Stimulated activated CD8-positive, alpha-beta memory T cell treated with anti-CD3 and anti-CD28 coated beads, Interleukin-12 subunit alpha, Interleukin-12 subunit beta, amount 100 ng/mL, for 4 hours (primary cell): ENCODE measurements at places on chromosomes 3 and 15.

GRCh38 chr3:177893331-177893730 is 642.9 kb upstream of the KCNMB2 start:
- DNase-seq = no peak

- DNase-seq = no peak
Measured at GRCh38 chr3:24608701-24609390, 114.2 kb upstream of the THRB start.

DNA sequence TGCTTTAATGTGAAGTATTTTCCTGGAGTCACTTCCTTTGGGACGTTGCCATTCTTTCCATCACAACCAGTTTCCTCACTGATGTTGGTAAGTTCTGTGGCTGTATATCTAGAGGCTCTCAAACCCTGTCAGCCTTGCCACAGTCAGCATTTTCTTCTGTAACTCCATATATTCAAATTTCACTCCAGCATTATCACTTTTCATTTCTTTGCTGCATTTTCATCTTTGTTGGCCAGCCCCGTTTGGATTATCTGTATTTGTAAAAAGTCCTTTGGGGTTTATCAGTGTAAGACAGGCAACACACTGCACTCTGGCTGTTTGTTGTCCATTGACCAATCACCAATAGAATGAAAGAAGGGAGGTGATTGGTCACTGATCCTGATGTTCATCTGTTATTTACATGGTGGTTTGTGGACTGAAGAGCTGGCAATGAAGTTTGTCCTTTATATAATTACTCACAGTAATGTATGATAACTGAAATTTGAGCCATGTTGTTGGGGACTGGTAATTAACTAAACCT is 20.3 kb downstream of the GMPS start:
- DNase-seq = no peak

GRCh38 chr3:12839156-12839946 is 2.0 kb downstream of the RPL32 start:
- no peak for DNase-seq

DNA sequence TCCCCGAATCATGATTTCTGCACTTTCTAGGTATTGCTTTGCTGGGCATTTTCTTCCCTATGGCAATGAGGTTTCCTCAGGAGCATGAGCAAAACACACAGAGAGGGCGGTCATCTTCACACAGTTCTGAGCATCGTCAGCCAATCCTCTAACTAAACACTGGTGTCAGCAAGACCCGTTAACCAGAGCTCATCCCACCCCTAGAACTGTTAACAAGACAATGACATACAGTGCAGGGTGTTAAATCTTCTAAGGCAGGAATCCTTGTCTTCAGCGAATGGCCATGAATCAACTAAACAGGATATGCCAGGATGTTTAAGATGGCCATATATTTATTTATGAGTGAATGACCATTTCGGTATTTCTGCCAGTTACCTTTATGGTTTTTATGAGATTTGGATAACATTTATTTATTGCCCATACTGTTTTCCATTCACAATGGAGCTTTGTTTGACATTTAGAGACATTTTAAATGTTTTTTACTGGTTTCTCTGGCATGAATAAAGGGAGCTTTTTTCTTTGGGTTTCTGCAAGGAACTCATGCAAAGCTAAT is 411.5 kb upstream of the PROK2 start:
- no peak for DNase-seq

GRCh38 chr3:74623261-74623836 is 8.9 kb upstream of the CNTN3 start:
- DNase-seq = no peak

GRCh38 chr3:165784337-165784736 is 52.9 kb downstream of the BCHE start:
- no peak for DNase-seq

- DNase-seq = no peak
Measured at GRCh38 chr3:60573494-60573893, 677.8 kb downstream of the FHIT start.

DNA sequence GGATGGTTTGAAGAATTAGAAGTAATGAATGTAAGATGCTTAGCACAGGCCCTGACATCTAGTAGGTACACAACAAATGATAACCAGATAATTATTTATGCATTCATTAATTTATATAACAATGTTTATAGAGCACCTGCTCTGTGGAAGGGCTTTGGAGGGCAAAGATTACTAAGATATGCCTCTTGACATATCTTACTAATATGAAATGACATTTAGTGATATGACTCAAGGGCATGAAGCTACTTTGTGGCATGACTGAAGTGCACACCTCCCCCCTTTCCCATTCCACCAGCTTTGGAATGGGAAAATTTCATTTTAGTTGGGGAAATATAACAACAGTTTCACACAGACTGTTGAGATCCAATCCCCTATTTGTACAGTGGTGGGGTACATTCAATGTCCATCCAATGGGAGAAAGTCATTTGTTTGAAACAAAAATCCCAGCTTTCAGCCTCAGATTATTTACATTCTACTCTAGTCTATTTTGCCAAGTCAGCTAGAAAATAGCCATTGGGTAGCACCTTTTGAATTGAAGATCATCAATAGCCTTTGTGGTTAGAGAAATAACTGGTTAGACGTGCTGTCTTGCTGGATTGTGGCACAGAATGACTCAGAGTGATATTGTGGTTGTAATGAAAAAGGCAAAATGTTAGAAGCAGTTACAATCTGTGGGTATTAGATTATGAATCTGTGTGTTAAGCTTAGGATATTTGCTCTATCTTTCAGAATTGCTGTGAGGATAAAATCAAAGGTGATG is 72.9 kb downstream of the MOBP start:
- DNase-seq = no peak

GRCh38 chr3:101261506-101261905 is 58.9 kb downstream of the IMPG2 start:
- no peak for DNase-seq

- no peak for DNase-seq
Measured at GRCh38 chr3:111906656-111907055, 47.6 kb downstream of the PHLDB2 start.

DNA sequence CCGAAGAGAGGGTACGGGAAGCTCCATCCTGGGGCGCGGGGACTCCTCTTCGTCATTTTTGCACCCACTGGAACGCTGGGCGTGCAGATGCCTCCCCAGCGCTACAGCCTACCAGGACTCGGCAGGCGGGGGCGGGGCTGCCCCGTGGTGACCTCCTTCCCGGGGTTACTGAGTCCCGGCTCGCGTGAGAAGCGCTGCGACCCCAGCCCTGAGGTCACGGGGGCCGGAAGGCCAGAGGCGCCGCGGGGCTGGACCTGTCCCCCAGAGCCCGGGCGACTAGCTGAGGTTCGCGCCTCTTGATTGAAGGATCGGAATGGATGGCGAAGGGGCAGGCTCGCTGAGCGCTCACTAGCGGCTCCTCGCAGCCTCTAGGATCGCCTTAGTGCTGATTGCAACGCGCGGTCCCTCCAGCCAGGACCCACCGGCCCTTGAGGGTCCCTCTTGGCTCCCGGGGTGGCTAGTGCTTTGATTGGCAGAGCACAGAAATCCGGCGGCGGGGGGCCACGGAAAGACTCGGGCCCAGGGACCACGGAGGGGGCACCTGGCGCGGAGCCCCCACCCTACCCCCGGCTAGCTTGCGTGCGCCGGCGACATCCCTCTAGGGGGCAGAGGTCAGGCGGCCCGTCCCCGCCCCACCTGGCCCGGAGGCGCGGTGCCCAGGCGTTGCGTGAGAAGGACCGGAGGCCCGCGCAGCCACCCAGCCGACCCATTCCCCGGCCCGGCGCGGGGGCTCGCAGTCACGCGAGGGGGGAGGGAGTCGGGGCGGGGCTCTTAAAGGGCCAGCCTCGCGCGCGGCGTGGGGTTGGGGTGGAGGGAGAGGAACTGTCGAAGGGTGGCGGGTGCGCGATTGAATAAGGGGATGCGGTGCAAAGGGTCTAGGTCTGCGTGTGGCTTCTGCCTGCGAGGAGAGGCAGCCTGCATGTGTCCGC is 781 bp upstream of the CYP1A1 start:
- DNase-seq = peak; percentile 26

DNA sequence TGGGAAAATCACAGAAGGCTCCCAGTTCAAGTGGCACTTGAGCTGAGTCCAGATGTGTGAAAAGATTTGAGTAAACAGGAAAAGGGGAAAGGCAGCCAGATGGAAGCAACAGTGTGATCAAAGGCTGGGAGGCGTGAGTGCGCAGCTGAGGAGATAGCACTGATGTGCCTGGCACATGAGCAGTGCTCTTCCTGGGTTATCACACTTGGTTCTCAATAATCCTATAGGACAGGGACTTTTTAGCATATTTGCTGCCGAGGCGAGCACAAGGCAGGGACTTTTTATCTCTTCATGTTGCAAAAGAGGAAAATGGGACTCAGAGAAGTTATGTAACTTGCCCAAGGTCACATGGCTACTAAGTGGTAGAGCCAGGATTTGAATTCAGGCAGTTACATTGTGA is 39.6 kb downstream of the CORO2B start:
- no peak for DNase-seq

DNA sequence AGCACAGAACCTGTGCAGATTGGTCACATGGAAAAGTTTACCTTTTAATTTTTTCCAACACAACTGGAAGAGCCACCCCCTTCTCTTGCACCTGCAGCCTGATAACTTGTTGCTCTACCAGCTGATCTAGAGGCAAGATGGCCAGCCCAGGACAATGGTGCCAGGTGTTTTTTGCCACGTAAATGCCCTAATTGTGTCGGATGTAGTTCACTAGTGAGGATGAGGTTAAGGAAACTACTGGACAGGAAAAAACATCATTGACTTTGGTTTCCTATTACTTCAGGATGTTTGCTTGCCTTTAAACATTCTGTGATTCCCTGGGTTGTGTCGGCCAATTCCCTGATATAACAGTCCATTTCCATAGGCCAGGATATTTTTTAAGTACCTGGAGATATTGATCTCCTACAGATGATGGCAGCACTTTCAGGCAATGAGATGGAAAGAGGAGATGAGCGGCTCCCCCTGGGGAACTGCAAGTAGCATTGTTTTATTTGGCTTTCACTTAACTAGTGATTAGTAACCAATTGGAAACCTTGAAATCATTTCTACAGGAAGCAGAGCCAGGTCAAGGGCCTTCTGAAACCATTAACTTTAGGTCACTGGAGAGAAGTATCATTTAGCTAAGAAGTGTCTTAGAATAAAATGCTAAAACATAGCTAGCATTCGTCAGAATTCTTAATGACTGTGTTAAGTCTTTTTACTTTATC is 72.5 kb downstream of the OSBPL10 start:
- DNase-seq = no peak

- no peak for DNase-seq
Measured at GRCh38 chr3:127820826-127821313, 1.4 kb downstream of the MGLL start.

- no peak for DNase-seq
Measured at GRCh38 chr15:26234976-26235767, 372.0 kb upstream of the ATP10A start.

DNA sequence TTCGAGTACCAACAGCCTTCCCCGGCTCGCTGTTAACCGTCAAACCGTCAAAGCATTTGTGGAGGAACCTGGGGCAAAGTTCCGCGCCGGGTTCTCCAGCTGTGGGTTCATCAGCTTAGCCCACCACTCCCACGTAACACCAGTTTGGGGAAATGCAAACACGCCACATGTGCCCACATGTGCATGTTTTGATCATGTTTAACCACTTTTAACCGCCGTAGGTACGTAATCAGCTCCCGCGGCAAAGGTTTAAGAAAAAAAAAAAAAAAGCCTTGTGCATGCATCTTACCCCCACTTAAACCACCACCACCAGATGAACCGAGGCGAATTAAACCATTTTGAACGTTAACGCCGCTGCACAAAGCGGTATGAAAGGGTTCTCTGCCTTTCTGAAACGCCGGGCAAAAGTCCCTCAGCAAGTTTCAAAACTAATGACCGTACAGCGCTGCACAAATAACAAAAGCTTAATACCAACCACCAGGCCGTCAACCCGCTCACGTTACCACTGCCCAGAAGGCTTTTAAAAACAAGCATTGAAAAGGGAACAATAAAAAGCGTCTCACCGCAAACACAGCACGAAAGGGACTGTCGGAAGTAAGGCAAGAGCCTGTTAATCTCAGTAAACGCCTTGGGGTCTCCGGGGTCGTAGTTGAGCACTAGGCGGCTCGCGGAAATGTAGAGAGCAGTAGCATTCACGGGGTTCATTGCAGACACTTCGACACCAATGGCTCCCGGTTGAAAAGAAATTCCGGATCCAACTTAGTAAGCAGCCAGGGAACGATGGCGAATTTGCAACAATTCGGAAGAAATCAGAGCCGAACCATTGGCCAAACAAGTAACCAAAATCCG is 1.5 kb downstream of the MSL2 start:
- DNase-seq = peak; percentile 63

DNA sequence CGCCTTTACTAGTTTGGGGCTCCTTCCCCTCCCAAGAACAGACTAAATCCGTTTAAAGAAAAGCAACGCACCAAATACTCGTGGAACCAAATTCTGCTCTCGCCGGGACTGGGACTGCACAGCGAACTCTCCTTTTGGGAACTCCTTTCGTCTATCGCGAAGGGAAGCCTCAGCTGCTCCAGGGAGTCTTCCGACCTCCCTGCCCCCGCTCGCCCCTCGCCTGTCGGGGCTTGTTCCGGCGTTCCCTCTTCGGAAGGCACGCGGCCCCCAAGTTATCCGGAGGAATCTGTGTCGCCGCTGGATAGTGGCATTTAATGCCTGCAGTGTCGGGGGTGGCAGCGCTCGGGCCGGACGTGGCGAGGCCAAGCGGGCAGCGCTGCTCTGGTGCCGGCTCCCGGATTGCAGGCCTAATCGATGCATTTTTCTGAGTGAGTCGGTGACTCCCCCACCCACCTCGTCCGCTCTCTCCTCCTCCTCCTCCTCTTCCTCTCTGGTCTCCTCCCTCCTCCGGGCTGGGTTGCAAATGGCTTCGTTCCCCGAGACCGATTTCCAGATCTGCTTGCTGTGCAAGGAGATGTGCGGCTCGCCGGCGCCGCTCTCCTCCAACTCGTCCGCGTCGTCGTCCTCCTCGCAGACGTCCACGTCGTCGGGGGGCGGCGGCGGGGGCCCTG is at the start of gene TRIM71:
Gene TRIM71 (plus strand): TSS at position 440 of the 671 bp plus-strand sequence. CDS start 84 bp downstream, at position 524.
- DNase-seq = no peak

DNA sequence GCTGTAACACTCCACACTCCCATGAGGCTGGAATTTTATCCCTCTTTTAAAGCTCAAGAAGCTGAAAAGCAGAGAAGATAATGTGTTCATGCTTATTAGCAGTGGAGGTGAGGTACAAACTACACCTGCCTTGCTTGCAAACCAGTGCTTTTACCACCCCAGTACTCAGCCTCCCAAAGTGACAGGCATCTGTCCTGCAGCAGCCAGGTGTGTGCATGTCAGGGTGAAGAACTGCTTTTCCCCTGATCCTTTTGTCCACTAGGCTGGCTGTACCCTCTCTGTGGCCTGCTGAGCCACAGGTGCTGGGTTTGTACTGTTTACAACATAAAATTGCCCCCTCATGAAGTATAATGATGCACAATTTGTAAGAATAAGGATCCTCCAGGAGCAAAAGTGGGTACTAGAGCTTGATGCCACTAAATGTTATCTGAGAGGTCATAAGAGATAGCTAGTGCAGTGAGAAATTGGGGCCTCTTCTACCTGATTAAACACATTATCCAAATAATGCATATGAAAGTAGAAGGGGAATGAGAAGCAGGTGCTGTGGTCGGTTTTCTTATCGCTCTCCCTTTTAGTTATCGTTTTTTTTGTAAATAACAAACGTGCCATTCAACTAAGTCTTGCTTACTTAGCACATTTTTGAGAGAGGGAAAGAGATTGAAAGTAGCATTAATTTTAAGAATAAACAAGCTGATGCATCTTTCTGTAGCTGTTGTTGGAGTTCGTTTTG is 39.2 kb upstream of the GADL1 start:
- DNase-seq = no peak
